ENCODE measurements at places on chromosomes 5 and 9.
A peak's percentile ranks its signal among the peaks of the same experiment; 100 is the strongest.

DNA sequence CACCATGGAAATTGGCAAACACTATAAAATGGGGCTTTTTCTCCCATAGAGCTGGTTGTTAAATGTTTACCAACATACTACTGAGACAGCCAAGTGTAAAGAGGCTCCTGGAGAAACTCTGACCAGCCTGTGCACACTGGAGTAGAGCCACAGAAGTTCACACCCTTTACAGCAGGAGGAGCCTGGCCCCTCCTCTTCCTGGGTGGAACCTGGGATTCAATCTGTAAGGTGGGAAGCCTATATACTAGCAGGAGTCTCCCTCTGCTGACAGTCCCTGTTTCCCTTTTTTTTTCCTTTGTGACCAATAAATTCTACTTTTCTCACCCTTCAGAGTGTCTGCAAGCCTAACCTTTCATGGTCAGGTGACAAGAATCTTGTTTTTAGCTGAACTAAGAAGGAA lies 10.4 kb upstream of the SLC30A5 start:
- peak; percentile 66 for DNase-seq

GRCh38 chr9:22522206-22522740 lies 75.6 kb downstream of the DMRTA1 start:
- no peak for DNase-seq

DNA sequence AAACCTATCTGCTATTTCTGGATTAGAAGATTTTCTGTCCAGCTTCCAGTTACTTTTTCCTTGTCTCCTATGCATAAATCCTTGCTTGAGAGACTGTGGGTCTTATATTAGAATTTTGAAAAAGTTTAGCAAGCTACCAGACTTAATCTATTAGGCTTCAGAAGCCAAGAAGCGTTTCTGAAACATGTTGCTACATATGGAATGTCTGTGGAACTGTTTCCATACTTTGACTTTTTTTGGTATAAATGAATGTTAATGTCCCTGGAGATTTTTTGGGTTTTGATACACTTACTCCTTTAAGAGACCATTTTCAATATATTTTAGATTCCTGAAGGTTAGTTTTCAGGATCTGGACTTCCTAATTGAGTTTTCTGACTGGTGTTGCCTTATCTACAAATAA lies 191.4 kb upstream of the SGCD start:
- no peak for DNase-seq

- no peak for DNase-seq
Observed at GRCh38 chr9:74330487-74331214, 166.5 kb upstream of the RORB start.

DNA sequence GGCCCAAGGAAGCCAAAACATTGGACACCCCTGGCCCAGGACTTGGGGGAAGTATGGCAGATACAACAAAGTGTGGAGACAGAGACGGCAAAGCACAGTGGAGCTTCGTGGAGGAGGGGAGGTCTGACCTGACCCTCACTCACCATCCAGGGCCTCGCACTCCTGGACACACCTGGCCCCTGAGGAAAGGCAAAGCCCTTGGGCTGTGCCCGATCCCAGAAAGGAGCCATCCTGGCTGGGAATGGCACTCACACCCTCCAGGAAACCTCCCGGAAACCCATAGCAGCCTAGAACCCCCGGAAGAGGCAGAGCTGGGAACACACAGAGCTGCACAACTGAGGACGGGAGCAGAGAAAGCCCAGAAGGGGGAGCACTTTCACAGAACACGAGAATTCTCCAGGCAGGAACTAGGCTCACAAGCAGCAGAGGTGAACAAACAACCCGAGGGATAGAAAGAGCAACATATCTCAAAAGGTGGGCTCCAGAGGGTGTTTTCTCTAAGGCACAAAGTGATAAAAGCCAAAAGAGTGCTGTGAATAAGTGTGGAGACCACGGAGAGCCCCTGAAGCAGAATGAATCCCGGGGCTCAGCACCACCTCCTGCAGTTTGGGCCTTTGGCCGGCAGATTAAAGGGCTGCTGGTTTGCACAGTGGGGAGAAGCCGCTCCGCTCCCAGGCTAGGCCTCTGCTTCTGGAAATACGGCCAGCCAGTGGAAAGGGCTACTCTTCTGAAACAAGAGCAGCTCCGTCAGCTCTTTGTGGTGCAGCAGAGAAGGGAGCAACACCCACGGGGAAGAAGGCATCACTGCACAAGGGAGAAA lies 108.2 kb downstream of the UBE2R2 start:
- DNase-seq, result no peak

DNA sequence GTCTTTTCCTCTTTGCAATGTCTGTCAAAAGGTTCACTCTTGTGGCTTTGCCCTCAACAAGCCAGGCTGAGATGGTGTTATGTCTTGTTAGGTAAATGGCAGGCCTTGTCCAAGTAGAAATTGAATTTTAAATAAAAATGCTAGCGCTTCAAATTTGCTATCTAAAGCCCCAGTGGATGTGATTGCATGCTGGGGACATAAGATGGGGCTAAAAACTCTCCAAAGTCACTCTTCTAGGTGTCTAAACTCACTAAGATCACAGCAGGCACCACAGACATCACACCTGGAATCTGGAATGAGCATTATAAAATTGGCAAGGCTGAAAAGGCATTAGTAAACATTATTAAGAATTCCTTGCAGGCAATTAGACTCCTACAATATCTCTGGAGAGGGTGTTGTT lies 262.7 kb upstream of the CLINT1 start:
- no peak for DNase-seq

DNA sequence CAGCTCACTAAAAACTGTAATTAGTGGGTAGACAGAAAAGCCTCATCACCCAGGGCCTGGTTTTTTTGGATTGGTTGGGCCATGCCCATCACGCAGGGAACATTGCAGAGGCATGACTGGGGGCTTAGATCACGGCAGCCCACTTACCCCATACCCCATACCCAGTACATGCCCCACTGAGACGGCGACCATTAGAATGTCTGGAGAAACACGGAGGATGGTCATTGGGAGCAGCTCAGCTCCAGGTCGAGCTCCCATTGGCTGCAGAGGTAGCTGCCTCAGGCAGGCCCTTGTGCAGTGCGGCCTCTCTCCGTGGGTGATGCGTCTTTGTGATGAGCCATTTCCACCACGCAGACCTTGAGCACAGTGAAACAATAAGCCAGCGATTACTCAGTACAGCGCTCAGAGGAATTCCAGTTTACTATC lies 204.0 kb downstream of the GADD45G start:
- no peak for DNase-seq

DNA sequence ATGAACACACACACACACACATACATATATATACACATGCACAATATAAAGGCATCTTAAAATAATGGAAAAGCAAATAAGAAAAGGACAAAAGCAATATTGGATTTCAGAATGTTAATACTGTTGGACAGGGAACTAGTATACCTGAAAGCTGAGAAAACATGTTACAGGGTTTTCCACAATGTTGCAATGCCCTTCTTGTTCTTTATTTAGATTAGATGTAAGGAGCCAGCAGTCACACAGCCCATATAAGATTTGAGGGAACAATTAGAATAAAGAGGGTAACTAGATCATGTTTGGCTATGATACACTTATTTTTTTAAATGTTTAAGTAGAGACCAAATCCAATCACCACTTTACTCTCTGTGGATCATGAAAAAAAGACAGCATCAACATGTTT lies 61.7 kb downstream of the SH3TC2 start:
- no peak for DNase-seq

DNA sequence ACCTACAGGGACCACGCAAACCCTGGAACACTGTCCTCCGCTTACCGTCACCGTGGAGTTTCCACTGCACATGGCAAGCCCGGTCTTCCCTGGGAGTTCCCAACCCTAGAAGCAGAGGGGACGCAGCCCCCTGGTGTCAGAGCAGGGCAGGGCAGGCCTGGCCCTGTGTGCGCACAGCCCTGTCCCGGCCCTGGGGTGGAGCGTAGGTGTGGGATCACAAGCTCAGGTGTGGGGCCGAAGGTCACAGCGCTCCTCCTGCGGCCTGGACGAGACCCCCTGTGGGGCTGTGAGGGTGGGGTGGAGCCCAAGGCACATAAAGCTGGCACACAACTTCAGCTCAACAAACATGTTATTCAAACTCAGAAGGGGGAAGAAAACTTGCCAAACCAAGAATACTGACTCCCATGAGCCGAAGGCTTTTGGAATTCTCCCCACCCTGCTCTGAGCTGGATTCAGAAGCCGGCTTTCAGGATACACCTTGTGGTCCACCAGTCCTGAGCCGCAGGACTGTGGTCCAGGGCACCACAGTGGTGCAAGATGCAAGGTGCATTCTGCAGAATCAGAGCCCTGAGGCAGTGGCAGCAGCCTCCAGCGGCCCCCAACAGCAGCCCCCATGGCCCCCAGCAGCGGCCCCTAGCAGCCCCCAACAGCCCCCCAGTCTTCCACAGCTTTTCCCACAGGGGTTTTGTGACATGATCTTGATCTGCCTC lies 11.8 kb upstream of the EXOC3 start:
- peak; percentile 93 for DNase-seq

GRCh38 chr5:33824516-33825195 lies 67.1 kb downstream of the ADAMTS12 start:
- DNase-seq, result no peak

DNA sequence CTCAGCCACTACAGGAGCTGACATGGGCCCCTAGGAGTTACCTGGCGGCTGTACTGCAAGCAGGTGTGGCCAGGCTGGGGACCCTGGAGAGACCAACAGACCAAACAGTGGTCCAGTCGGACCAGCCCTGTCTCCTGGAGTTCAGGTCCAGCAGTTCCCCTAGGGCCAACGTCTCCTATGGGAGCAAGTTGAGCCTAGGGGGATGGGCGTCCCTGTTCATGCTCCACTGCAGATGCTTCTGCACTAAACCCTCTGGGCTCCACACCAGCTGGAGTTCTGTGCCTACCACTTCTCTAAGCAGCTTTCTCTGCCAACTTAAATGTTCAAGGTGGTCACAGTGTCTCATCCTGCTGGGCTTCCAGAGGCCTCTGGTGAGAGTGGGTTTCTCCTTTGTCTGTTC lies 20.6 kb upstream of the OMD start:
- no peak for DNase-seq

GRCh38 chr5:9838916-9839315 lies 208.8 kb upstream of the TAS2R1 start:
- DNase-seq, result no peak

GRCh38 chr5:125043781-125044391 lies 297.4 kb upstream of the ZNF608 start:
- peak; percentile 56 for DNase-seq

DNA sequence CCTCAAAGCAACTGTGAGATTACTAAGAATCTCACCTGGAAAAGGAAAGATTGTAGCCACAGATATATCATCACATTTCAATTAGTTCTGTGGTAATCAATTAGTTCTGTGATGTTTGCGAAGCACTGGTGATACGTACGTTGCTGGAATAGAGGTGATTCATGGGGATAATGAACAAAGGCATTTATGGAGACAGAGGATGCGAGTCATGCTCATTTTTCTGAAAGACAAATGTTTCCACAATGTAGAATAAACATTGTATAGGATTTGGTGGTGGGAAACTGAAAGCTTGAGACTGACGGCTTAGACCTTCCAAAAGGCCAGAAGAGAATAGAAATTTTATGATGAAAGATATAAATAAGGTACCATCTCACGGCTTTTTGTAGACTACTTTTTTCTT lies 507.3 kb upstream of the TYRP1 start:
- DNase-seq, result no peak

- no peak for DNase-seq
Observed at GRCh38 chr5:27140831-27141230, 102.4 kb upstream of the CDH9 start.

DNA sequence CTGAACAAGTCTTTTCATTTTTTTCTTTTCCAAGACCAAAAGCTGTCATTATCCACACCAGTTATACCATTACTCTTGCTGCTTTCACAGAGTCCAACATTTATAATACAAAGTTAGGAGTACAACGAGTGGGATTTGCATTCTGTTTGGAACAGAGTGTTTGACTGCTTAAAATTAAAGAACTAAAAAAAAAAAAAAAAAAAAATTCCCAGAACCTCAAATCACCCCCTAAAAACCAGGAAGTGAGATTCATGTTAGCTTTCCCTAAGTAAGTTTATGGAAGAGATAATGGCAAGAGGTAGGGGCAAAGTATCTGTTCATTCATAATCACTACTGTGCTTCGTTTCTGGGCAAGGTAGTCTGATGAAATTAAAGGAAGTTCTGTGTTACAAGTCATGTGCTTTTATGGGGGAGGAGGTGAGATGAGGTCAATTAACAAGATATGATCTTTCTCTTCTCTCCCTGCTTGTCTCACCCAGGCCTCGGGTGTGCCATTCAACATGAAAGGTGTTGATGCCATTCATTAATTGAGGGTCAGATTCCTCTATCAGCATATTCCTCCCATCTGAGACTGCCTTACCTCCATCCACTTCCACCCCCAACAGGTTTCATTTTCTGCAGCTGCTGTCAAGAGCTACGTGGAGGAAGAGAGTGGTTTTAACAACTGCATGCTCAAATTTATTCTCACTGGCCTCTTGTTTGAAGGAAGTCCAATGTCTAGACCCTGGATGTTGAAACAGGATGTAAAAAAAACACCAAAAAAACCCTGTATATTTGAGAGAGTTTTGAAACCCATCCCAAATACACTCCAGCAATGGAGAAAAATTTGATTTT lies 58.1 kb downstream of the MARCHF3 start:
- no peak for DNase-seq

DNA sequence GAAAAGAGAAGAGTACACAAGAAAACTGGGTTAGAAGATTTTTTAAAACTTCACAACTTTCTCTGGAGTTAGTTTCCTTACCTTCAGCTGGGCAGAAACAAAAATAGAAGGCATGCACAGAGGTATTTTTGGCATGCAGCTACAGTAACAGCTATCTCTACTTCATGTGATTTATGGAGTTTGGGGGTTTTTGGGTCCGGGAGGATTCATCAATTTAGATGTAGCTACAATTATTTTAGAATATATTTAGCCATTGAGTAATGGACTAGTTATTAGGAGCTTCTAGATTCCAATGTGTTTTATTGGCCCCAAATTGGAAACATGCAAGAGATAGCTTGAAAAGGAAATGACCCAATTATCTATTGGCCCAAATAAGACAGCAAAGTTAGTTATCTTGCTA lies 91.6 kb upstream of the TNFAIP8 start:
- no peak for DNase-seq

DNA sequence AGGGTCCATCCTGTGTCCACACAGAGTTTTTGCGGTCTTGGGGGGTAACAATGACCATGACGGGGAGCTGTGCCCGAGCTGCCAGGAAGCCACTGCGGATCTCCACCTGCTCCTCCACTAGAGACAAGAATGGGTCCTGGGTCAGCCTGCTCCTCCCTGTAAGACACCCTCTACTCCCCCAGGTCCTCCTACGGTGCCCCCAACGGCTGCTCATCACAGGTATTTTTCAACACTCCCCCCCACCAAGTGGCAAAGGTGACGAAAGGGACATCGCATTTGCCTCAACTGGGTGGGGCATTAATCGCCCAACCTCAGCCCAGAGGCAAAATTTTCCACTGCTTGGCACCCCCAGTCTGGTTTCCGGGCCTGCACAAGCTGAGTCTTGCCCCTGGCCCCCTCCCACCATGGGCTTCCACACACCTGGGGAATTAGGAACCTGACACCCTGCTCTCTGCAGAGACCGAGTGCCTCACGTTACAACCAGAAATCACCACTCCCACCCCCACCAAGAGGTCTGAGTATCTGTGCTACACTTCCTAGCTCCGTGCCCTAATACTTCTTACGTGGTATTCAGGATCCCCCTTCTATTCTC lies 9.6 kb downstream of the NOL6 start:
- DNase-seq, result no peak
